Urothelium cell line (cell line): ENCODE measurements at places on chromosomes 3 and 15.

DNA sequence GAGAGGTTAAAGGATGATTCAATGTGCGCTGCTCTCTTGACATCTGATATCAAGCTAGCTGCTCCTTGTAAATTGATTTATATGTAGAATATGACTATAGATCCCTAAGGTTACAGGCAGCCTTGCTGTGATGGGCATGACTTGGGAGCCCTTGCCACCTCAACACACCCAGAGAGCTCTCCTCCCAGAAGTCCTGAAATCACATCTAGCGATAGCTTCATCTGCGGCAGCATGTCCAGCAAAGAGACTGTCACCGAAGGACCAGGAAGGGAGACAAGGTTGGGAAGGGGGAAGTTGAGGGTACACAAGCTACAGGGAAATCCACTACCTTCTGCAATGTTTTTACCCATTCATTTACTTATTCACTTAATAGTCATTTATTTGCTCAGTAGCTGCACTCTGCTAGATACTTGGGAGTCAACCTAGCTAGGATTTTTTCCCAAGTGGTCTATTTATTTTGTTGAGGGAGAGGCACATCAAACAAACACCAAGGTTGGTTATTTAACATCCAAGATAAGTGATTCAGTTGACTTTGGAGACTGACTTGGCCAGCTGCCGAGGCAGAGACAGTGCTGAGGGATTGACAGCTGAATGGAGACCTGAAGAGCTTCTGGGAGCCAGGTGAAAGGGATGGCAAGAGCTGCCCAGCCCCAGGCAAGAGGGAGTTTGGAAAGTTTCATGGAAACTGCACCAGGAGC, 205.8 kb upstream of the IL12A start:
- DNase-seq, result no peak

DNA sequence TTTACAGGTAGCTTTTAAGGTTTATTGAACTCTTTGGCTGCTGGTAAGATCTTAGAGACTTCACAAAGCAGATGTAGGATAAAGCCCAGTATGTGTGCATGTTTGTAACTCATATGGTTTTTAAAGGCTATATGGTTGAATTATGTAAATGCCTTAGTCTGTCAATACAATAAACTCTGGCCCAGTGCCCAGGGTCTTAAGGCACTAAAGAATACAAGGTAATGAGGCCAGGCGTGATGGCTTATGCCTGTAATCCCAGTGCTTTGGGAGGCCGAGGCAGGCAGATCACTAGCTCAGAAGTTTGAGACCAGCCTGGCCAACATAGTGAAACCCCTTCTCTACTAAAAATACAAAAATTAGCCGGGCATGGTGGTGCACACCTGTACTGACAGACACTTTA, 170.3 kb upstream of the CGNL1 start:
- DNase-seq, result no peak

DNA sequence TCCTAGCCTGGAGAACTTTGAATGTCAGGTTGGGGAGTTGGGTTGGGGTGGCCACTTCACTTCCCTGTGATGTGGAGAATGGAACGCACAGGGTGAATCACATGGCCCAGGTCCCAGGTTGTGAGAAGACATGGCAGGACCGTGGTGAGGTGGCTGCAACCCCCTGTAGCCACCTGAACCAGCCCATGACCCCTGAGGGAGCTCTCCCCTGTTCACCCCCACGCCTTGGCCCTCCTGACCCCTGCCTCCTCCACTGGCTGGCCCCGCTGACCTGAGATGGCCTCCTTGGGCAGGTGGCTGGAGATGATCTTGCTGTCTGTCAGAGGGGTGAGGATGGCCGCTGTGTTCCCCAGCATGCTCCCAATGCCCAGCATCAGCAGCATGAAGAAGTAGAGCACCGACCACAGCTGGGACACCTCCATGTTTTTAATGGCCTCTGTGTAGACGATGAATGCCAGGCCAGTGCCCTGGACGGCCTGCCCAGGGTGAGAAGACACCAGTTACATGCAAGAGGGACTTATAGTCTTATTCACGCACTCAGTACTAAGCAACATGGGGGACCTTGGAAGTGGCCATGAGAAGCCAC, 31.0 kb downstream of the SLC6A20 start:
- no peak for DNase-seq

- DNase-seq, result peak; percentile 27
Measured at GRCh38 chr3:79521221-79521848, 246.5 kb downstream of the ROBO1 start.

DNA sequence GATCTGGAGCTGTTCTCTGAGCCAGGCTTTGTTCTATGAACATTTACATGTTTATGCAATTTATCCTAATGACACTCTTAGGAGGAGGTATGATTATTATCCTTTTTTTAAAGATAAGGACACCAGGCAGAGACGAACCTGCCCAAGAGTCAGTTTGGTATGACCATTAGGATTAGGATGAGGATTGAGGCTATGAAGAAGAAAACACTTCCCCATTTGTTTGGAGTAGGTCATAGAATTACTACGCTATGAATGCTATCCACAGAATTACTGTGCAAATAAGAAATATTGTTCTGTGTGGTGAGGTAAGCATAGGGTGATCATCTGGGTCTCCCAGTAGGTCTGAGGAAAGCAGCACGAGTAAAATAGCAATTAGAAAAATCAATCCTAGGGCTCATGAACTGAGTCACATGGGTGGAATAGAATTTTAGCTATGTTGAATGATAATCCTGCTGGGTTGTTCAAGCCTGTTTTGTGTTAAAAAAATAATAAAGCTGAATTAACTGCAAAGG, 23.9 kb downstream of the EIF4E3 start:
- no peak for DNase-seq

DNA sequence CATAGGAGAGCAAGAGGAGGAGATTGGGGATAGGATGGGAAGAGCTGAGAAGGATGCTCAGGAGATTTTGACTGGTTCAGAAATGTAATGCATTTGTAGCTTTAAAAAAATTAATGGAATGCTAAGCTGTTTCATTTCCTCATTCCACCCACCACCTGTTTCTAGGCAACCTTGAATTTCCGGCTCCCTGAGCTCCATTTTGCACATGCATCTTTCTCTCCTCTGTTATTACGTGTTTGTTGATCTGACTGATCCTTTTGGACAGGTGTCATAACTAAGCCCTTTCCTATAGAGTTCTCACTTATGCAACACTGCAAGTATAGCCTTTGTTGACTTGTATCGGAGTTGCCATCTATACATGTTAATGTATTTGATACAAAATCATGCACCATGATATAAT, 4.3 kb downstream of the TMPRSS7 start:
- no peak for DNase-seq

- DNase-seq, result peak; percentile 6
Measured at GRCh38 chr3:160616716-160617115, 51.3 kb upstream of the KPNA4 start.

- DNase-seq, result no peak
Measured at GRCh38 chr3:184423561-184423960, 43.7 kb downstream of the CHRD start.

DNA sequence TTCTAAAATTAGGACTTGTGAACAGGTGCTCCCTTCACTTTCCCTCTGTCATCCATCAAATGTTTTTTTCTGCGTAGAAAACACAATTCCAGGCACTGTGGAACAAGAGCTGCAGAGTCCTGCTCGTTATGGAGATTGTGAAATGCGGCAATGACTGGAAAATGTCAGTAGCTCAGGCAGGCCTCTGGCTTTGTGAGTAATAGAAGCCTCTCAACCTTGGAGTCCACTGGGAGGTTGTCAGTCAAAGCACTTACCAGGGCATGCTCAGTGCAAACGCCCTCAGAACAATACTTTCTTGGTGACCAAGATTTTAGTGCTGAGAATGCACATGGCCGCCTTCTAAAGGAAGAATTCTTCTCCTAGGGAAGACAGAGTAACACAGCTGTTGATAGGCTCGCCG, 26.7 kb upstream of the MED12L start:
- no peak for DNase-seq

DNA sequence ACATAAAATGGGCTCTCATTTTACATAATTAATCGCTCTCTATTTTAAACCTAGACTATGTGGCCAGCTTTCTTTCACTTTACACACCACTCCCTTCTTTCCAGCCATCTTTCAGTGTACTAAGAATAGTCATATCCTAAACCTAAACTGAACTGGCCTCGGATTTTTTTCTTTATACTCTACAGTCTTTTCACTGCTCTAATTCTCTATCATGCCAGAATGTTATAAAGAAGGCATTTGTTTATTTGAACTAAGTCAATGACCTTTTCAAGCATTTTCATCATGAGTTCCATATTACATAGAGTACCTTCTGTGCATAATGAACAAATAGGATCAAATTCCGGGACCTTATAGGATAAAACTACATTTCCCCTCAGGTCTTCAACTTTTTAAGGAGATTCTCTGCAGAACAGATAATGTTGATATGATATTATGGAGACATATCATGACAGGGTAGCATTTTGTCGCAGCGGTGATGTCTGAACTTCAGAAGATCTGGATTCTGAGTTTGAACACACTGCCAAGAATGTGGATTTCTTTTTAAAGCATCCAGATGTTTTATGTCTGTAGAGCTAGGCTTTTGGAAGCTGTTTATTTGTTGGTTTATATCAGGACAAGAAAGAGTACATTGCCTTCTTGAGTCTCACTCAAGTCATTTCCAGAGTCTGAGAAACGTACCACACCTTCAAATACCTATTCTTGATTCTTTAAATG, 1047.3 kb downstream of the MCTP2 start:
- no peak for DNase-seq

GRCh38 chr3:10370429-10370828, 49.5 kb upstream of the SEC13 start:
- DNase-seq, result peak; percentile 46

DNA sequence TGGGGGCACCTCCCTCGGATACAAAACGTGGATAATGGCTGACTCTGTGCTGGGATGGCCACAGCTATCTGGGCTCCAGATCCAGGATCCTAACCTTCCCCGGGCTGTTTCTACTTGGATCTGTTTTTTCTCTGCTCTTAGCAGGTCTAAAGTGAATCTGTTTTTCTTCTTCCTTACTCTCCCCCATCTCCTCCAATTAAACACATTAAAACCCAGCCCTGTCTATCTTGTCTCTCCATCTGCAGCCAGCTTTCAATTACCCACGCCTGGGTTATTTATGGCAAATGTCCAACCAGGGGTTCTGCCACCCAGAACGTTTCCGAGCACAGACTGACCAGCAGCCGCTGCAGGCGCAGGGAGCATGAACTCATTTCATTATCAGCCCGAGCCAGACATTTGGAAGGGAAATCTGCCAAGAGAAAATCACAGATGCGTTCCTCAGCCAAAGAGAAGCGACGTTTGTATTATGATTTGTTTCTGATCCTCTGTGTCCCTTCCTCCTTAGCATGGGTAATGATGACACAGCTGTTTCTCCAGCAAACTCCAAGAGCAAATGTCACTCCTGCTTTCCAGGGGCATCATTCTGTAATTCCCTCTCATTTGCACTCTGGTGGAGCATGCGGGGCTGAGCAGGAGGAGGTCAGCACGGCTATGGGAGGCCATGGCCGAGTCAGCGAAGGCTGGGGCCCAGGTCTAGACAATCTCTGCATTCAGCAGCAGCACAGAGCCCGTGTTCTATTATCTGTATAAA, 42.0 kb downstream of the UMPS start:
- no peak for DNase-seq

DNA sequence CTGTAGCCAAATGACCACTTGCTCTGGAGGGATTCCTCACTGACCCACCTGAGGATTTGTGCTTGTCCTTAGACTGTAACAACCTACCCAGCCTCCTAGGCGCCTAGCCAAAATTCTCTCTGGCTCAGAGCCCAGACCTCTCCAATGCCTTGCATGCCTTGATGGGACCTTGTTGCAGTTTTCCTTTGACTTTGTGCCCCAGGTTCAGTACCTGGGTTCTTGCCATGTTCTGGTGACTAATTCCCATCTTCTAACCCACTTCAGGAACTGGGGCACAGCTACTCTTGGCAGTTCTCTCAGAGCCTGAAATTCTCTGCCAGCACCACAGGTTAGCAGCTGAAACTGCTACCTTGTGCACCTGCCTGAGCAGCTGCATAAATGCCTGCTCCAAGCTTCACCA, 27.0 kb upstream of the UBE3A start:
- peak; percentile 30 for DNase-seq

- no peak for DNase-seq
Measured at GRCh38 chr3:9266716-9267115, 17.3 kb upstream of the SRGAP3 start.

DNA sequence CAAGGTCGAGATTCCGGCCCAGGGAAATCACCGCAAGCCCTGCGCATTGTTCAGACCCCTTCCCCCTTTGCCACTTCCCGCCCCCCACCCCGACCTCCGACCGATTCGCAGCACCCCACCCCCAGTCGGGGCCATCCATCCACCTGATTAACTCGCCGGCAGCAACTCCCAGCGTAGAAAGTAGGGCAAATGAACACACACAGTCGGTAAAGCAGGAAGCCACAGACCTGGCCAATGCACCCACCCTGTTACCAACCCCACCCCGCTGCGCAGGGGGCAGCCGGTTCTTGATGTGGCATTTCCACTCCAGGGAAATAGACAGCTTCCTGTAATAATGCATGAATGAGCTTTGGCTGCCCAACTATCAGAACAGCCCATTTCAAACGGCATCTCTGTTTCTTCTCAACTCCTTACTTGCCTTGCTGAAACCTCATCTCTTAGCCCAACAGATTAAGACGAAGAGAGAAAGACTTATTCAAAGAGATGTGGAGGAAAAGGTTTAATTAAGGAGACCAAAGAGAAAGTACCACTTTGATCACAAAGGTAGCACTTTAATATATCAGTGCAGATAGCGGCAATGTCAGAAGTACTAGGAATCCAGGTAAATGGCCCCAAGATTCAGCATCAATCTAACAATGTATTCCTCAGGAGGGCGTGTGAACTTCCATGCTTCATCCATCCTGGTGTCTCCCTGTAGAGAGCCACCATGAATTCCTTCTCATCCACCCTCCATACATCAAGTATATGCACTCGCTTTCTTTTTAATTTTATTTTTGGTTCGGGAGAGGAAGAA, 1.9 kb downstream of the TNIK start:
- DNase-seq, result no peak

DNA sequence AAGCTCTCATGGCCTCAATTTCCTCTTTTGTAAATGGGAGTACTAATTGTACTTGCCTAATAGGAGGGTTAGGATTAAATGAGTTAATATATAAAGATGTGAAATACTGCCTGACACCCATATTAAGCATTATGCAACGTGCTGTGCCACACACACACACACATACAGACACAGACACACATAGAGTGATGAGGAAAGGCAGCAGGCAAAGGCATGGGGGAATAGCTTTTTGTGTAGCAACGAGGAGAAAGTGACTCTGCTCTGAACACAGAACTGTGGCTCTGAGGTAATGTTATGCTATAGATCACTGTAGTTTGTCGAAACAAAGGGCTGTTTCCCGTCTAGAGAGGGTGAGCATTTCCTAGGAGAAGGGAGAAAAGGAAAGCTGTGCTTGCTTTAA, 233.3 kb upstream of the SLCO3A1 start:
- DNase-seq, result no peak

DNA sequence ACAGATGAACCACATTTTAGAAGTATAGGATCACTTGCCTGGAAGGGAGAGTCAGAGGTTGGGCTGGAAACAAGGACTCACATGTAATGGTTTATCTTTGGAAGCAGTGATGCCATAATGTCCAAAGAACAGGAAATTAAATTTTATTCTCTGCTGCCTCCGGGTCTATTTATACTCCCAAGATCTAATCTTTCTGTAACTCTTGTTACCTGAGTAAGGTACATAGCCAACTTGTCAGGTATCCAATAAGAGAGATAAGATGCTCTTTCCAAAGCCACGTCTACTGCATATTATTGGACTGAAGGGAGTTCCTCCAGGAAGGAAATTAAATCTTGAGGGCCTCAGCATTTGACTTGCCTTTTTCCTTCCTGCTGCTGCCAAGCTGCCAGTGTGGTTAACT, 71.0 kb downstream of the CRYGS start:
- no peak for DNase-seq

GRCh38 chr3:172257648-172258400, 190.4 kb downstream of the GHSR start:
- no peak for DNase-seq
